Thymus (tissue), 14 donors: ENCODE measurements at places on chromosomes 5 and 9. TPM values are rescaled to one million over a fixed set of nuclear protein-coding genes. Genes with fewer than 3 reads are reported as not detected.
A peak's percentile ranks its signal among the peaks of the same experiment; 100 is the strongest.

GRCh38 chr9:78023003-78023741 is 8.4 kb downstream of the GNAQ start:
- H3K4me3 ChIP-seq: no peak overlapping the region
- H3K36me3 ChIP-seq: peaks cover 3% of the 10 kb centered on the region
- peak overlapping the region; percentile 52 for H3K27ac ChIP-seq

- no peaks in the 10 kb centered on the region for H3K27me3 ChIP-seq
- H3K4me3 ChIP-seq: no peak overlapping the region
- H3K36me3 ChIP-seq: no peaks in the 10 kb centered on the region
- DNase-seq: no peak
- no peak overlapping the region for H3K27ac ChIP-seq
Measured at GRCh38 chr5:65835191-65835590, 91.2 kb upstream of the ERBIN start.

GRCh38 chr9:34929506-34930102 is 28.5 kb upstream of the PHF24 start:
- DNase-seq: no peak
- no peaks in the 10 kb centered on the region for H3K4me1 ChIP-seq
- no peaks in the 10 kb centered on the region for H3K27me3 ChIP-seq
- no peak overlapping the region for H3K27ac ChIP-seq

GRCh38 chr9:14813336-14814248 is 91.1 kb upstream of the CER1 start:
- H3K4me1 ChIP-seq: no peaks in the 10 kb centered on the region
- no peaks in the 10 kb centered on the region for H3K27me3 ChIP-seq
- no peak for DNase-seq
- no peaks in the 10 kb centered on the region for H3K36me3 ChIP-seq
- H3K27ac ChIP-seq: no peak overlapping the region
- H3K4me3 ChIP-seq: no peak overlapping the region

- no peaks in the 10 kb centered on the region for H3K4me1 ChIP-seq
- DNase-seq: no peak
- H3K36me3 ChIP-seq: no peaks in the 10 kb centered on the region
- peaks cover 4% of the 10 kb centered on the region for H3K27me3 ChIP-seq
Measured at GRCh38 chr9:95409650-95410426, 92.3 kb upstream of the FANCC start.

The CYSRT1 gene
- polyA plus RNA-seq: 2.8 TPM

The MAPKAP1 gene
- polyA plus RNA-seq: 40.3 TPM

GRCh38 chr5:170408226-170408625 is 19.1 kb upstream of the KCNMB1 start:
- H3K27me3 ChIP-seq: no peaks in the 10 kb centered on the region
- no peak overlapping the region for H3K4me3 ChIP-seq
- H3K4me1 ChIP-seq: no peaks in the 10 kb centered on the region
- no peaks in the 10 kb centered on the region for H3K36me3 ChIP-seq
- DNase-seq: no peak
- H3K27ac ChIP-seq: no peak overlapping the region

DNA sequence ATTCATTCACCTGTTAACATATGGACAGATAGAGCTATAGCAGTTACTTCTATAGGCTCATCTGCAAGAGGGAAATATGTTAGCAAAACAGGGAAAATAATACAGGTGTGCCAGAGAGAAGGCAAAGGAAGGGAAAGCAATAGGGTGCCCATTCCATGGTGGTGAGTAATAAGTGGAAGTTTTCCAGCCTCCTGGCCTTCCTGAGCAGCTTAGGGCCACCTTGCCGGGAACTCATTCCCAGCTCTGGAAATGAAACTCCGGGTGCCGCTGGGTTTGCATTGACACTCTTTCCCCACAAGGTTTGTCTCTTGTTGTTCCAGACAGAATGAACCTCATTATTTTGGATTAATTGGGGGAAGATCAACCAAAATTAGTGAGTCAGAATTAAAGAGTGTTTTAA is 58.4 kb downstream of the SLC1A3 start:
- no peaks in the 10 kb centered on the region for H3K27me3 ChIP-seq
- H3K4me3 ChIP-seq: no peak overlapping the region
- no peaks in the 10 kb centered on the region for H3K36me3 ChIP-seq
- DNase-seq: no peak
- no peaks in the 10 kb centered on the region for H3K4me1 ChIP-seq
- H3K27ac ChIP-seq: no peak overlapping the region
